ENCODE measurements at places on chromosomes 7 and 10.

GRCh38 chr10:104301907-104302690 is 33.1 kb downstream of the GSTO2 start:
- DNase-seq, result no peak

- no peak for DNase-seq
These were observed 153.5 kb downstream of the ZNF248 start for GRCh38 chr10:37703833-37704382.

DNA sequence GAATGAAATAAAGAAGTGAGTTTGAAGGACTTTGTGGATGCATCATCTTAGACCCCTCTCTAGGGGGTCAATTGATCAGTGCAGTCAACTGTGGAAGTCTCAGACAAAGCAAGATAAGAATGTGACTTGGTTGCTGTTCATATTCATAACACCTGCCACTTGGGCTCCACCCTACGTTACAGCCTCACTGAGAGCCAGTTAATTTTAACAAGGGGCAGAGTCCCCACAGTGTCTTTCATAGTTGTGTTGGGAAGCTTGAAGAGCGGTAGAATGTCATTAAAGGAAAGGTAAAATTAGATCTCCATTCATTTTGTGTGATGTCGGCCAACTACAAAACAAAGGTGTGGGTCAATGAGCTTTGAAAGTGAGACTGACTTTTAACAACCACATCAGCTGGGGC is 442.1 kb upstream of the C7orf33 start:
- no peak for DNase-seq

- no peak for DNase-seq
These were observed 317.3 kb downstream of the PRPF18 start for GRCh38 chr10:13904064-13904463.

DNA sequence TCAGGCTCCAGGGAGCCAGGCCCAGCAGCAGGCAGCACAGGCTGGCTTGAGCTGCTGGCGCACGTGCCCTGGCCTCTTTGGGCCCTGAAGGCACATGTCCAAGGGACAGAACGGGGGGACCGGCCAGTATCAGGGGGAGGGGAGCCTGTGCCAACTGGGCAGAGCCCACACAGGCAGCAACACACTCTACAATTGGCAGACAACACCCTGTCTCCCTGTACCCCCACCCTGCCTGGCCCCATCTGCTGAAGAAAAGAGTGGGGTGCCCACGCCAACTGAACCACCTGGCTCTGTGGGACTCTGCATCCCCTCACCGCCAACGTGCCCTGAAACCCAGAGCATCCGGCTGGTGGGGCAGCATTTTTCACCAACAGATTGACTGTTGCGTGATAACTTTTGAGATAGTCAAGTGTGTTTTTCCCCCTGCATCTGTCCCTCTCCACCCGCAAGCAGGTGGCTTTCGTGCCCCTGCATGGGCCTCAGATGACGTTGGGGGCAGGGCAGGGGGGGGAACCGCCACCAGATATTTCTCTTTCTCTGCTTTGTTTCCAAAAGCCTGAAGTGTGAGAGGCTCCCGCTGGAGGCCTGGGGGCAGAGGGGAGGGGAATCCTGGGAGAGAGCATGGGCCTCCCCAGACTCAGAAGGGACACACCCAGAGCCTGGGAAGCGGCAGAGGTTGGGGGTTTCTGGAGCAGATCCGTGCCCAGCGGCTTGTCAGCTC is 21.8 kb downstream of the SLIT1 start:
- no peak for DNase-seq
